ENCODE measurements at places on chromosomes 1 and 21.
A peak's percentile ranks its signal among the peaks of the same experiment; 100 is the strongest.

GRCh38 chr1:53145051-53145600 lies 2.7 kb upstream of the SLC1A7 start:
- DNase-seq: no peak

- no peak for DNase-seq
Measured at GRCh38 chr1:205016584-205016983, 26.4 kb upstream of the CNTN2 start.

- DNase-seq: no peak
Measured at GRCh38 chr1:26059906-26060305, 7.5 kb downstream of the TRIM63 start.

- DNase-seq: peak; percentile 41
Measured at GRCh38 chr1:40003156-40004093, 37.1 kb upstream of the CAP1 start.

DNA sequence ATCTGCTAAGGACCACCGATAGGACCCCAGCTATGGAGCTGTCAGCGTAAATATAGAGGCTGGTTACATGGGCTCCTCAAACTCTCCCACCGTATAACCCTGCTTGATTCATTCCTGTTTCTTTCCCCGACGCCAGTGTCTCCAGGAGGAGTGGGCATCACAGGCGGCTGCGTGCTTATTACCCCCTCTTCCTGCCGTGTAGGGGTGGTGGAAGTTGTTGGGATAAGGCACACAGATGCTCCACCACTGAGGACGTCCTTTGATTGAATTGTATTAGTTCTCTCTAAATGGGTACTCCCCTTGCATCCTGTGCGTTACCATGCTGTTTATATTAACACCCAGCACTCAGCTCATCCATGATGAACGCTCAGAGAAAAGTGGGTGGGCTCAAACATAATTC lies 104.6 kb downstream of the ZBTB18 start:
- no peak for DNase-seq

- DNase-seq: no peak
Measured at GRCh38 chr1:71307451-71307850, 226.6 kb upstream of the ZRANB2 start.

- DNase-seq: peak; percentile 72
Measured at GRCh38 chr21:25986928-25987327, 183.6 kb downstream of the APP start.

DNA sequence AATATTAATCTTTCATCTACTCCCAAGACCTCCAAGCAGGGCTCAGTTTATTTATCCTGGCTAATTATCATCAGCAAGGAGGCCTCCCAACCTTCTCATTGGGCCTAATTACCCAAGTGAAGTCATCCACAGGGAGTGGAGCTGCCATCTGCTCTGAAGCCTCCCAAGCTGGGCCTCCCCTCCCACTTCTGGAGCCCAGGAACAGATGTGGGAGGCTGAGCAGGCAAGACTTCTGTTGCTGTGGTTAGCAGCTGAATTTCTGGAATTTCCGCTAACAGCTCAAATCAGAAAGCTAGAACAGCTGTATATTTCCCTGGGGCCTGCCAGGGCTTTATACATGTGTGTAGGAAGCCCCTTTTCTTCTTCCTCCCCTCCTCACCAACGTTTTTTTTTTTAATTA lies 127.5 kb downstream of the UCK2 start:
- no peak for DNase-seq

GRCh38 chr1:198030682-198031081 lies 113.5 kb downstream of the LHX9 start:
- no peak for DNase-seq

DNA sequence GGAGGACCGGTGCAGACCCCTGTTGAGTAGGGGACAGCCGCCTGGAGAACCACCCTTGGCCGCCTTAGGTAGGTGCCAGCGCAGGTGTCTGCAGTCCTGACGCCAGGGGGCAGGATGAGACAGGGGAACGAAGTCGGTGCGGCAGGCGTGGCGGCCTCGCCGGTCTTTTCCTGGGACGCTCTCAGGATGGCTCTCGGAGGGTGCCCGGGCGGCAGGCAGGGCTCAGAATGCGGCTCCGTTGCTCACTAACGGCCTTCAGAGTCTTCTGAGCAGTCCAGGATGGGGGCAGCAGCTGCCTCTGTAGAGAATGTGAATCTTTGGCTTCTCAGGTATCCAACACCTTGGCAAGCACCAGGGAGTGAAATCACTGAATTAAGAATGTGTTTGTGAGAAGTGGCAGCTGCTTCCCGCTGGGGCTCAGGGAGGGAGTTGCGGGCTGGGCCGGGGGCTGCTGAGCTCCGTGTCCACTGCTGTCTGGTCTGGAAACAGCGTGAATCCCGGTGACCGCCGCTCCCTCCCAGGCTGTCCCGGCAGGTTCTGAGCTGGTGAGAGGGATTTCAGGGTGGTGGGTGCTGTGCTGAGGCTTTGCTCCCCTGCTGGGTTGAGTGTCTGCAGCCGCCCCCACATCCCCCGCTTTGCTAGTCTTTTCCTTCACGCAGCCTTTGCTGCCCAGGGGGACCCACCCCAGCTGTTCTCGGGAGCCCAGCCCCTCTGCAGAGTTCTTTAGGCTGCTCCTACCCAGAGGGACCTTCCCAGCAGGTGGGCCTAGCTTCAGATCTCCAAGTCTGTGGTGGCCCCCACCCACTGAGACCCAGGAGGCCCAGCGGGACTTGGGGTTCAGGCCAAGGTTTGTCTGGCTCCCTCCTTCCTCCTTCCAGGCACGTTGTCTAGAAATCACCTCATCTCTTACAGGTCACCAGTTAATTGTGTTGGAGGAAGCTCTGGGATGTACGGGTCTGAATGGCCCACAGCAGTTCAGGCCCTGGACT lies 11.1 kb upstream of the C1orf174 start:
- peak; percentile 23 for DNase-seq

- no peak for DNase-seq
Measured at GRCh38 chr1:71666609-71667008, 585.8 kb upstream of the ZRANB2 start.

GRCh38 chr1:159686599-159687299 lies 27.6 kb downstream of the CRP start:
- no peak for DNase-seq

- no peak for DNase-seq
Measured at GRCh38 chr1:239939602-239940001, 152.1 kb upstream of the FMN2 start.

- no peak for DNase-seq
Measured at GRCh38 chr1:225596736-225597135, 56.2 kb downstream of the ENAH start.

DNA sequence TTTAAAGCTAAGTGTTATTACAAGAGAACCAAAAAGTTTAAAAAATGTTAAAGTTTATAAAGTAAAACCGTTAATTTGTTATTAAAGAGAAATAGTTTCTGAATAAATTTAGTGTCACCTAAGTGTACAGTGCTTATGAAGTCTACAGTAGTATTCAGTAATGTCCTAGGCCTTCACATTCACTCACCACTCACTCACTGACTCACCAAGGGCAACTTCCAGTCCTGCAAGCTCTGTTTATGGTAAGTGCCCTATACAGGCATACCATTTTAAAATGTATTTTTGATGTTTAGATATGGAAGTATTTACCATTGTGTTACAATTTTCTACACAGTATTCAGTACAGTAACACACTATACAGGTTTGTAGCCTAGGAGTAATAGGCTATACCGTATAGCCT lies 60.1 kb upstream of the GCLM start:
- no peak for DNase-seq

- DNase-seq: peak; percentile 33
Measured at GRCh38 chr21:39386194-39386593, 37.3 kb upstream of the HMGN1 start.

GRCh38 chr1:184486761-184487445 lies 100.1 kb downstream of the C1orf21 start:
- DNase-seq: no peak

DNA sequence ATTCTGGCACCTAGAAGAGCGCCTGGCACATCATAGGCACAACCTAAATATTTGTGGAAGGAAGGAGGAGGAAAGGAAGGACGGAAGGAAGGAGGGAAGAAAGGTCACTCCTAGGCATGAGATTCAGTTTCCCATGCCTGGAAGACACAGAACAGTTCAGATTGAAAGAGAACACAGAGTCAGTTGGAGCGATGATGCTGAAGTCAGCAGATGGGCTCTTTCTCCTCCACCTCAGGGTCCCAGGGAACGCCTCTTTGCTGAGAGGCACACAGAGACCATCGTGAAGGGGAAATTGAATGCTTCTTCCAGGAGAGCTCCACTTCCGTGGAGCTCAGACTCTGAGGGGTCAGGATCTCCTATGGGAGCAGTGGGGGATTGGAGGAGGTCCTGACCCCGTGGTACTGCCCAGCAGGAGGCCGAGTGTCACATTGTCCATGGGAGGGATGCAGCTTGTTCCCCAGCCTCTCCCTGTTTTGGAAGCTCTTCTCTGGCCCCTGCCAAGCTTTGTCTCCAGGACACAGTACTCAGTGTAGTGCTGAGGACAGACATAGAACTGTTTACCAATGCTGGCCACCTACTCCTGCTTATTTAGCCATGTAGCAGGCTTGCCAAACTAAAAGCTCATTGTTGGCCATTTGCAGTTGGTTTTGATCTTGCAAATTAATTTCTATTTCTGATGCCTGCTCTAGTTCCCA lies 2.4 kb downstream of the MYBPHL start:
- peak; percentile 98 for DNase-seq

GRCh38 chr1:25896266-25896665 lies 10.0 kb downstream of the STMN1 start:
- DNase-seq: peak; percentile 51

- no peak for DNase-seq
Measured at GRCh38 chr1:16376971-16377370, 9.9 kb downstream of the SZRD1 start.

- DNase-seq: peak; percentile 26
Measured at GRCh38 chr1:94793296-94793656, 26.9 kb upstream of the SLC44A3 start.

DNA sequence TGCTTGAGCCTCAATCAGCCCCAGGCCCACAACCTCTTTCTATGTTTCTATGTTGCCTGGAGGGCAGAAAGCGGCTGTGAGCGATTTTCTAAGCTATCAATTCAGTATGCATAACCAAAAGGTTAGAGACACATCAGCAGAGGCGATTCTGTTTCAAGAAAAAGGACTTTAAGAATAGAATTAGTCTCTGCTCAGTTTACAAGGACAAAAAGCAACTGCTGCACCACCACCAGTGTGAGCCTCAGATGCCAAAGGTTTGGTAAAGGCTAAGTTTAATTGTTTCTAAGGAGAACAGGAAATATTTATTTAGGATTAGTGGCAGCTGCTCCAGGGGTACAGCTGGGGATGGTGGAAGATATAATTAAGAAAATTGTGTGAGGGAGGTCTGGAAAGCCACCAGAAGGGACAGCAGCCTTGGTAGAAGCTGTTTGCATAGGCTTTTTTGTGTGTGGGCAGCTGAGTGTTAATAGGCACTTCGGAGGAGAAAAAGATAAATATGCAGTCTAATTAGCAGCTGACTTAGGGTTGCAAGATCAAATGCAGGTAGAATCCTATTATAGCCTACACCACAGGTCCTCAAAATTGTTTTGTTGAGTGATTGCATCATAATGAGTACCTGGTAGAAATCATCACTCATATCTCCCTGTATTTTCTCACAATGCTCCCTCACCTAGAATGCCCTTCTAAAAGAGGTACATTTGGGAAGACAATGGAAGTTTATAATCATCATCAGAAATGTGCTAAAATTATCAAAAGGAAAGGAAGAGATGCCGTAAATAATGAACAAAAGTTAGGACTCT lies 35.8 kb downstream of the ZC3H11B start:
- DNase-seq: no peak

GRCh38 chr1:223620297-223620897 lies 45.1 kb downstream of the CAPN8 start:
- peak; percentile 25 for DNase-seq

DNA sequence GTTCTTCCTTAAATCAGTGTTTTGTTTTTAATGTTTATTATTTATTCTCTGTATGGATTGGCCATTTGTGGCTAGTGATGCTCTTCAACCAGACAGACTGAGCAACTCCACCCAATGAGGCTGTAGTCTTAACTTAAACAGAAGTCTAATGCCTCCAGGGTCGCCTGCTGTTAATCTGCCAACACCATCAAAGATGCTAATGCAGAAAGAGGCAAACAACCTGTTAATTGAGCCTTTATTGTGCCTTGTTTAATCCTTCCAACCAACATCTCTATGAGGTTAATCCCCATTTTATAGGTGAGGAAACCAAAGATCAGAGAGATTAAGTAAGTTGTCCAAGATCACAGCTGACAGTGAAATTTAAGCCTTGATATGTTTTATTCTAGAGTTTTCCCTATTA lies 79.4 kb upstream of the SSX2IP start:
- no peak for DNase-seq

- DNase-seq: no peak
Measured at GRCh38 chr1:1309251-1310108, 1.1 kb downstream of the PUSL1 start.

- no peak for DNase-seq
Measured at GRCh38 chr1:53517821-53518352, 58.7 kb downstream of the DMRTB1 start.

- DNase-seq: no peak
Measured at GRCh38 chr1:62040450-62040849, 154.2 kb upstream of the L1TD1 start.

GRCh38 chr1:183374825-183375224 lies 43.4 kb downstream of the NMNAT2 start:
- DNase-seq: no peak

GRCh38 chr1:66383168-66383567 lies 150.8 kb upstream of the SGIP1 start:
- no peak for DNase-seq

- no peak for DNase-seq
Measured at GRCh38 chr21:43325968-43326715, 100.8 kb downstream of the SIK1 start.

DNA sequence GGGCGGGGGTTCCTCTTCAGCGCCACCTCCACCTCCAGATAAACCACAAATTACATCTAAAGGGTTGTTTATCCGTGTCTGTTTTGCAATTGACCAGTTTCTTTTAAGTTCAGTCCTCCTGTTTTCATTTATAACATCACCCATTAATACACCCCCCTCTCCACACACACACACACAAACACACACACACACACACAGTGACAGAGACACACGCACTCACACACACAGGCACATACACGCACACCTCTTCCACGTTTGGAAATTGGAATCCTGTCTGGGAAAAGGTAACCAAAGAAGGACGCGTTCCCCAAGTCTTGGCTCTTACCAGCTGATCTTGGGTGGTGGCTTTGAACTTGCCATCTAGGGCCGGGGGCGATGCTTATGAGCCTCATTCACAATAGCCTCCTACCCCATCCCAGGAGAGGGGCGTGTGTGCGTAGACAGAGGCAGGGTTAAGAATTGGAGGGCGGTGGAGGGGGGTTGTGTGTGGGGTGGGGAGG lies 442 bp upstream of the CSMD2 start:
- peak; percentile 22 for DNase-seq

DNA sequence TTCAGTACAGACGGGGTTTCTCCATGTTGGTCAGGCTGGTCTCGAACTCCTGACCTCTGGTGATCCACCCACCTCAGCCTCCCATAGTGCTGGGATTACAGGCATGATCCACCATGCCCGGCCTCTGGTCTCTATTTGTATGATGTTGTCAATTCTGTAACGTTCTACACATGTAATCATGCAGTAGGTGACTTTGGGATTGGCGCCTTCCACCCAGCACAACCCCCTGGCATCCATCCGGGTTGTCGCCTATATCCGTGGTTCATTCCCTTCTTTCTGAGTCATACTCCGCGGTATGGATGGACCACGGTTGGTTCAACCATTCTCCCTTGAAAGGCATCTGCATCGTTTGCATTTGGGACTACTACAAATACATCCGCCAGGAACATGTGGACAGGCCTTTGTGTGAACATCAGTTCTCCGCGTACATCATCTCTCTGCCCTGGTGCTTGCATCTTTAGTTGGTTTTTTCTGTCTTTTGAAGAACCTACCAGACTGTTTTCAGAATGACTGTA lies 72.1 kb downstream of the PDE9A start:
- DNase-seq: no peak

All from pons (tissue), 1 donor.